Stimulated activated CD8-positive, alpha-beta memory T cell treated with anti-CD3 and anti-CD28 coated beads, Interleukin-12 subunit alpha, Interleukin-12 subunit beta, amount 100 ng/mL, for 4 hours (primary cell): ENCODE measurements at places on chromosomes 1 and 21.

GRCh38 chr1:208433971-208434370 is 189.8 kb upstream of the PLXNA2 start:
- DNase-seq = no peak

DNA sequence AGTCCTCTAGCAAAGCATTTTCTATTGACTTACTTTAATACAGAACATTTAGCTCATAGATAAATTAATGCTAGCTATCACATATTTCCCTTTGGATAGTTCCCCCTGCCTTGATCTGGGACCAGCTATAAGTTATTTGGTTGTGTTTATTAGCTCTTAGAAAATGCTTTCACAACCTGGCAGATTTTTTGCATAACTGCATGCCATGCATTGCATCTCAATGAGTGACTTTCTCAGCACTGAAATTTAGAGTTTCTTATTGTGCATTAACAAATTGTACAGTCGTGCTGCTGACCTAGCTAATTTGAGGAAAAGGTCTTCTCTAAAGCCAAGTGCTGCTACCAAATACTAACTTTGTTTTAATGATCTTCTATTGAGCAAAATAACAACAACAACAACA is 164.8 kb downstream of the PLPPR5 start:
- no peak for DNase-seq

GRCh38 chr1:221735999-221736398 is 5.9 kb downstream of the DUSP10 start:
- DNase-seq = no peak

DNA sequence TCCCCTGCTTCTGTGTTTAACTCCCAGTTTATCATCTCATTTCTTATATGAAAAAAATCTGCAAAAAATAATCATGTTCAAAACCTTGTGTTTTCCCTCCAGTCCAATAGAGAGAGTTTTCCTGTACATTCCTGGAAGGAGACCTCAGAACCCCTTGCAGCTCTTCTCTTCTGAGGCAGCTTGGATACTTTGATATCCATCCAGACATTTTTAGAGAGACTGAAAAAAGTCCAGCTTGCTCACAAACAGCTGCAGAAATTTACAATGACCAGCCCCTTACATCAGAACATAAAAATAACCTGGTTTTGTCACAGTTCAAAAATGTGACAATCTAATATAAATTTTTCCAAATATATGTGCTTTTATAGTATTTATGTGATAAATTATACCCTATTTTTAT is 73.3 kb upstream of the C1orf115 start:
- DNase-seq = no peak

DNA sequence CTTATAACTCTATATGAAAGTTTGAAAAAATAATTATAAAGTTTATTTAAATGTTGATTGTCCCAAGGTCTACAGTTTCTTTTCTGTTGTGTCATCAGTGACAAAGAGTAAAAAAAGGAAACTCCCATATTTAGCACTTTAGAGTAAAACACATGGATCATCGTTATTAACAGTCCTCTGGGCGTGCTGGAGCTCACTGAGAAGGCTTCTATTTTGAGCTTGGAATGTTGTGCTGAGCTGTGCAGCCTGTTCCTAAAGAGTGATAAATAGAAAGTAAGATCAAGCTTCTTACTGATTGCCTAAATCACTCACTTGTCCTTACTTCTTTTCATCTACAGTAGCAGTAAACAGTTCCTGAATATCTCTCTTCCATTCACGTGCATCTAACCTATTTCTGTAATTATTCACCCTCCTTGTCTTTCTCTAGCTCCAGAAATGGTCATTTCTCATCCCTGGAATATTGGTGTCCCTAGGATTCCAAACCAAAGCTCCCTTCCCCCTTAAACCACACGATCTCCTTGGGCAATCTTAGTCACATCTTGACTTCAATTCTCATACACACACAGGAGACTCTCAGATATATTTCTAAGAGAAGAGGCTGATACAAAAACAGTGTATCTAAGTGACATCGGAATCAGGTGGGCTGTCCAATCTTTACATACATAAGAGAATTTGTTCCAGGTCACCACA is 11.9 kb downstream of the GBP5 start:
- DNase-seq = no peak

DNA sequence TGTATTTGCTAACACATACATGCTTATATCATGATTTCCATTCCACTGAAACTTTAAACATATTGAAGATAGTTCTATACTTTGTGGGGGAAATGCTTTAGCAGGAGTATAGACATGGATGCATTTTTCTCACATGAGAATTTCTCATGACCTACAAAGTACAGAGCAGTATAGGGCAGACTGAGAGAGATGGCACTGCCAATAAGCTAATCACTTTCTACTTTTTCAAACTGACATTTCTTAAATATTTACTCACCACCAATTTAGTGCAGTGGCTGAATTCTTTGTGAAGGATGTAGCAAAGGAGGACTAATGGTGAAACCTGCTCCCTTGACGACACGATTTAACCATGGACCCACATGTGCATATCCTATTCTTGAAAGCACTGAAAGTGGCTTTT is 923.5 kb downstream of the ADGRL2 start:
- DNase-seq = no peak

DNA sequence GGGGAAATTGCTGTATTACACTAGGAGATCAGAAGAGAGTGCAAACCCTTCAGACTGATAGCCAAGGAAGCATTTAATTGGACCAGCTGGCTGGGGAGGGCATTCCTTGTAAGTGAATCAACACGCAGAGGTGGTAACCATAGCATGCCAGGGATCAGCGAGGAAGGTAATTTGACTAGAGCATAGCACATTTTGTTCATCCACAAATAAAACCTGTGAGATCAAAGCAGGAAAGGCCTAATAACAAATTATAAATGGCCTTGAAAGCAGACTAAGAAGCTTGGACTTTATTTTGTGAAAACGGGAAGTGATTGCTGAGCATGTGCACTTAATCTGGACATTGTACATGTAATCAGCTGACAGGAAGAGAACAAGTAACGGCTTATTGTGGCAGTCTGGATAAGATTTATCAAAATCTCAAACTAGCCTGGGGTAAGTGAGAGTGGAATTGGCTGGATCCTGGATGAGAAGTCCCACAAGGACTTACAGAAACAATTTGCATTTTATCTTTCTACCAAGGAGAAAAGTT is 11.7 kb upstream of the CD55 start:
- DNase-seq = no peak

GRCh38 chr1:222665964-222666363 is 46.3 kb downstream of the AIDA start:
- DNase-seq = no peak

DNA sequence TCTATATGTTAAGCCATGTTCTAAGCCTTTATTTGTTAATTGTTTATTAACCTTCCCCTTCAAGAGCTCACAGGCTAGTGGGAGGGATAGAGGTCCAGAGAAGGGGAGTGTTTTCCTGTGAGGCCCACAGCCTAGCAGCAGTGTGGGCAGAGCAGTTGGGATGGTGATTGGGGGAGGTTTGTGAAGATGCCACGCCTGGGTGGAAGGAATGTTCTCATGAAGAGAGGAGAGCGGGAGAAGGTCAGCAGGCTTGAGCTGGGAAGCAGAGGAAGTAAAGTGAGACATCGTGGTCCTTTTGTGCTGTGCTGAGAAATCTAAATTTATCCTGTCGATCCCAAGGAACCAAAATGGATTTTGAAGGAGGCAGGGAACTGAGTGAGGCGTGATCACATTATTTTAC is 42.6 kb downstream of the TRAPPC10 start:
- no peak for DNase-seq

DNA sequence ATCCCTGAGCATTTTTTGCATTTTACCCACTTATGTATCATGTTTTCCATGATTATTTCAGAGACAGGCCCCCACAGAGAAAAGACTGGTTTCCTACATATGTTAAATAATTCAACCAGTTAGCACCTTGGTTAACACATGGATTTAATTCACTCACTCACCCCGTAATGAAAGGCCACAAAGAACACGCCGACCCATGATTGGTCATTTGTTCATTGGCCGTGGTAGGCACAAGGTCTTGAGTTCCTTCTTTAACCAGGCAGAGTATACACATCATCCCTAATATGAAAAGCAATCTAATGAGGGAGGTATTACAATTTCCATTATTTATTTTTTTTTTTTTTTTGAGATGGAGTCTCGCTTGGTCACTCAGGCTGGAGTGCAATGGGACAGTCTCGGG is 50.6 kb downstream of the RPS6KA1 start:
- no peak for DNase-seq
